Activated effector memory CD4-positive, alpha-beta T cell treated with Interleukin-2 at 50 U/mL for 16 hours (primary cell): ENCODE measurements at places on chromosomes 4 and X.

DNA sequence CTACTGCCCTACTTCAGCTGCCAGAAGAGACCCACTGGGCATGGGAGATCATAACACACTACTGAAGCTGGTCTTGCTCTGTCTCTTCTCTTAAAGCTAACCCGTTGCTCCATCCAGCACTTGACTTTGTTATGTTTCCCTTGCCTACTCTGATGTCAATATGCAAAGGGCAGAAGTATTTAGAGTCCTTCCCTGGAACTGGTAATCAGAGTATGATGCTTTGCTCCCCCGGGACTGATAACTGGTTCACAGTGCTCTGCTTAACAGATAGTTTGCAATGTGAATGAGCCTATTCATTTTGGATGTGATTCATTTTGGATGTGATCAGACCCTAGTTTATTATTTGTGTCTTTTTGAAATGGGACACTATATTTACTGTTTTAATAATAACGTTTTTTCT, 12.3 kb upstream of the UCP1 start:
- no peak for DNase-seq

DNA sequence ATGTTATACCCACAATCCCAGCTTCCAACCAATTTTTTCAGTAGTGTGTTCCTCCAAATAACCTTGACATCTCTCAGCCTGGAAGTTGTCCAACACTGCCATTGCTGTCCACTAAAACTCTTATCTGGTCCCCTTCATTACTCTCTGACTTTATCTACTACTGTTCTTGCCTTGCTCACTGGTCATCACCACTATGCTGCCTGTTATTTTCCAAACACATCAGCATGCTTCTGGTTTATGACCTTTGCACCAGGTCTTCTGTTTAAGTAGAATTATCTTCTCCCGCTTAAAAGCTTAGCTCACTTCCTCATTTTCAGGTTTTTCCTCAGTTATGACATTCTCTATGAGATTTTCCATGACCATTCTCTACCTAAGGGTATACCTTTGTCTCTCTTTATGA, 5.5 kb downstream of the ELMOD2 start:
- DNase-seq, result no peak

GRCh38 chrX:69968950-69969349, 80.8 kb downstream of the AWAT2 start:
- no peak for DNase-seq

GRCh38 chrX:39176105-39176504, 374.8 kb downstream of the MID1IP1 start:
- no peak for DNase-seq

GRCh38 chr4:71338846-71339593, at the start of gene SLC4A4:
Gene SLC4A4 (plus strand): TSS chr4:71339020.
- no peak for DNase-seq

- DNase-seq, result no peak
These were observed 79.6 kb downstream of the AFF2 start for GRCh38 chrX:148580016-148580415.

DNA sequence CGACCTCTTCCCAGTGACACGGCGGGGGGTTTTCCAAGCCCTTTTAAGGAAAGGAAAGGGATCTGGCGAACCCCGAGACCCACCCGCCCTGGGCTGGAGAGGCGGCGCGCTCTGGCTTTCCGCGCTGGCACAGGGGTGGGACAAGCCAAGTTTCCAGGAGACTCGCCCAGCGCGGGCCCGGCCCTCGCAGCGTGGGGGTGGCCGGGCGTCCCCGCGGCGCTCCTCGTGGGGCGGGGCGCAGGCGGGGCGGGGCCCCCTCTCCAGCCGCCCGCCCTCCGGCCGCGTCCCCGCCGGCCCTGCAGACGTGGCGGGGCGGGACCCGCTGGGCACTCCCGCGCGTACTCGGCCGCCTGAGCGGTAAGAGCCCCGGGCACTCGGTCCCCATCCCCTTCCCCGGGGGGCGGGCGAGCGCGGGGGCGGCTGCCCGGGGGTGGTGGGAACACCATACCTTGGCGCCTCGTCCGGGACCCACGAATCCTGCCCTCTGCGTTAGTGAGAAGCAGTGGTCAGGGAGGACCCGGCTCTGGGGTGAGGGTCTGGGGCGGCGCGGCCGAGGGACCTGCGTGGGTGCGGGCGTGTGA, at the start of gene FAM114A1:
TSS of gene FAM114A1 (plus strand) at position 329 of the 581 bp plus-strand sequence. CDS start 10,273 bp downstream, outside the sequence.
- DNase-seq, result no peak

DNA sequence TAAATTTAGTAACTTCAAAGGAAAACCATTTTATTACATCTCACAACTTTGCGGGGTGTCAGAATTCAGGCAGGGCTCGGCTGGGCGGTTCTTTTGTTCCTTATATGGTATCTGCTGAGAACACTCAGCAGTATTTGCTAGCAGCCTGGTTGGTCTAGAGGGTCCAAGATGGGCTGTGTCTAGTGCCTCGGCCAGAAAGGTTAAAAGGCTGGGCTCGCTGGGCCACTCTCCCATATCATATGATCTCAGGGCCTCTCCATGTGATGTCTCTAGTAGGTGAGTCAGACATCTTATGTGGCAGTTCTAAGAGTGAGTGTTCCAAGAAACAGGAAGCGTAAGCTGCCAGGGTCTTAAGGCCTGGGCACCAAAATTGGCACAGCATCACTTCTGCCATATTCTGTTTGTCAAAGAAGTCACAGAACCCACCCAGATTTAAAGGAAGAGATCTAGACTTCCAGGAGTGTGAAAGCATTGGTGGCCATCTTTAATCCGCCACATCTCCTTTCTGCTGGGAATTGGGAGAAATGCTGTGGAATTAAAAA, 100.9 kb upstream of the ATP6AP2 start:
- DNase-seq, result no peak

- DNase-seq, result no peak
These were observed 37.4 kb downstream of the ZNF718 start for GRCh38 chr4:161496-162284.

GRCh38 chr4:41134581-41134980, 79.8 kb downstream of the APBB2 start:
- DNase-seq, result no peak

GRCh38 chrX:113954297-113954696, 629.6 kb upstream of the HTR2C start:
- no peak for DNase-seq

DNA sequence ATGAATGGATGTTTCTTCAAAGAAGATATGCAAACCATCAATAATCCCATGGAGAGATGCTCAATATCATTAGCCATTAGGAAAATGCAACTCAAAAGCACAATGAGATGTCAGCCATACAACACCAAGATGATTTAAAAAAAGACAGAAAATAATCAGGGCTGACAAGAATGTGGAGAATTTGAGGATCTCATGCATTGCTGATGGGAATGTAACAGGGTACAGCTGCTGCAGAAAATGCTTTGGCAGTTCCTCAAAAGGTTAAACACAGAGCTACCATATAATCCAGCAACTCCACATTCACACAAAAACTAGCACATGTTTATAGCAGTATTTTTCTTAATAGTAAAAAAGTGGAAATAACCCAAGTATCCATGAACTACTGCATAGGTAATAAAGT, 110.5 kb upstream of the ZNF518B start:
- DNase-seq, result no peak

GRCh38 chr4:159237975-159238374, 135.1 kb downstream of the RAPGEF2 start:
- DNase-seq, result no peak

GRCh38 chrX:40179283-40179682, 81.5 kb upstream of the BCOR start:
- no peak for DNase-seq

- DNase-seq, result no peak
These were observed 796.6 kb upstream of the POU3F4 start for GRCh38 chrX:82711457-82711856.

DNA sequence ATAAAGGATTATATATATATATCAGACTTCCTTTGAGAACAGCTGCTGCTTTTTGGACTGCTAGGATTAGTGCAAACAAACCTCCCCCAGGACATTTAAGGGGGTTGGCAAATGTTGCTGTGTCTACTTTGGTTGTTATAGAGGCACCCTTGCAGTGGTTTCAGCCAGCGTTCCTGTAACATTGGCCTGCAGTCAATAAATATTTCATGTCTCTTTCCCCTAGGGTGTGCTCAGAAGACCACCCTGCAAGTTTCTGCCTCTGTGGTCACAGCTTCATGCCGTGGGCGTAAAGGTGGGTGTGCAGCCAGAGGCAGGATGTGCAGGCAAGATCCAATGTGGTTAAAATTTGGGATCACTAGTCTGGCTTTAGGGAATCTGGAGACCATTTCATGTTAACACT, 28.9 kb downstream of the FGF5 start:
- no peak for DNase-seq

DNA sequence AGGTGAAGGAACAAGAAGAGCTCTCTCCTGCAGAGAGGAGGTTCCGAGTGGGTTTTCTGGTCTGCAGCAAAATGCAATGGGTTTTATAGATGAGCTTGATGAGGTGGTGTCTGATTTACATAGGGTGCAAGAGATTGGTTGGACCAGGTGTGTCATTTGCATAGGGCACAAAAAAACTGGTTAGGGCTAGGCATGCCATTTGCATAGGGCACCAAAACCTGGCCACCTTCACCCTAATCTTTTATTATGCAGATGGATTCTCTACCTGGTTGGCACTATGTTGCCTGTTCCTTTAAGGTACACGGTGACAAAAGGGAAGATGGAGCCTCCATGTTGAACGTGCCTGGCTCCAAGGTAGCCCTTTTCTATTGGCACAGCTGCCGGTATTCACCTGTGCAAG, 94.5 kb upstream of the PRKX start:
- no peak for DNase-seq

- DNase-seq, result no peak
These were observed 83.8 kb downstream of the TBC1D9 start for GRCh38 chr4:140672416-140672815.

DNA sequence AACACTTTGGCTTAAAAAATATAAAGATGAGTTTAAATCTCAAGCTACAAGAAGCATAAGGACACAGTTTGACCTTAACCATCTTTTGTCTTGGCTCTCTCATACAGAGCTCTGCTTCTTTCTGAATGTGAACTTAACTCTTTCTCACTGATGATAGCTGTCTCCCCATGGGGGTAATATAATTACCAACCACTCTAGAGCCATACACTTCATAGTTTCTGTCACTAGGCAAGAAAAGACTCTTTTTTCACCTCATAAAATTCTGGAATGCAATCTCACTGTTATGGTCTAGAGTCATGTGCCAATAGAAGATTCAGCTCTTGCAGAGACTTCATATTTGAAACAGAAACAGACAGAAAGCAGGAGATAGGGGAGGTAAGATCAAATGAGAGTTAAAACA, 481.7 kb upstream of the AGA start:
- DNase-seq, result no peak

DNA sequence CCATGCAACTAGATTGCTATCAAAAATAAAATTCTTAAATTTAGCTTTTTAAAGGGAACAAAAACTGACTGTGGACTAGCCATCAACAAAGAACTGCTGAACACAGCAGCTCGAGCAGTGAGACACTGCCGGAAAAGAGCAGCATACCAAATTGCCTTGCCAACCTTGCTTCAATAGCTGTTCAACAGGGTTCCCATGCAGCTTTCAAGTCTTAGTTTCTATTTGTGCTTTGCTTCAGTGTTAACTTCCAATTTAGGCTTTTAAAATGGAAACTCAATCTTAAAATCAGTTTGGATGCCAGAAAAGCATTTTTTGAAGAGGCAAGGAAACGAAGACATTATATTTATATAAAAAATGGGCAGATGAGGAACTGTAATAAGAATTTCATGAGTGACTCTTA, 463.4 kb upstream of the MAGEB18 start:
- DNase-seq, result no peak

DNA sequence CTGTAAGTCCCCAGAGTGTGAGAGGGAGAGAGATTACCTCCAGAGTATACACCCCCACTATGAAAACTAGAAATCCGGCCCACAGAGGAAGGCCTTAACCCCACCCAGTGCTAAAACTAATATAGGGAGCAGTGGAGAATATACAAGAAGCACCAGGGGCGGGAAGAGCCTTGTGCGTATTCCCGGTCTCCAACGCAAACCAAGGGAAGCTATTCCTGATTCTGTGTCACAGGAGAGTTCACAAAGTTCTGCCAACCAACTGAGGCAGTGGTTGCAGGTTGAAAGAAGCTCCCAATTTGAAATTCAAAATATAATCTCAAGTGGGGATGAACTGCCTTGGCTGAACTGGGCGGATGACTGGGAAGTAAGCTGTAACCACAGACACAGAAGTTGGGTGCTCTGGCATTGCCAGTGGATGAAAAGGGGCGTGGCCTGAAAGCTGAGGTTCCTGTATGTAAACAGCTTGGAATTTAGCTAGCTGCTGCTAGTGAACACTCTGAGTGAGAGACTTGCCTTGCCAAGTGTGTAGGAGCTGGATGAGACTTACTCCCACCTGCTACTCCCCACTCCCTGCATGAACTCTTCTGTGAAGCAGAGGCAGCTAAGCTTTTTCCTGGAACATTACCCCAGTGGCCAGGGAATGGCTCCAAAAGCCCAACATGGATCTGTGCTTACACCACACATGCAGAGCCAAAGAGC, 32.7 kb downstream of the ELF2 start:
- no peak for DNase-seq

- DNase-seq, result no peak
These were observed 73.6 kb upstream of the QRFPR start for GRCh38 chr4:121454251-121454979.

DNA sequence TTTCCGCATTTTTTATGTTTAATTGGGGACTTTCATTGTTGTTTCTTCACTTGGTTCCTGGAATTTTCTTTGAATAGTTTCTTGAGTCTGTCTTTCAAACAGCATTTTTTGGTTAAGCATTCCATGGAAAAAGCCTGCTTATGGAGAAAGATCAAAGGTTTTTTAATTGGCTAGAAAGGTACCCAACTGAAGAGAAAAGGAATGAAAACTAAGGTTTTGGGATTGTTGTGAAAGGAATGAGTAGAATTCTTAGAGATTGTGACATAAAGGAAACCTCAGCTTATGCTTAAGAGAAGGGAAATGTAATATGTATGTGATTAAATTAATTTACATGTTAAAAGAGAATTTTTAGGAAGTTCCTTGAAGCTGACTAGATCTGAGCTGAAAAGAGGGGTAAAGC, 82.8 kb downstream of the CCKAR start:
- DNase-seq, result no peak

GRCh38 chr4:169070071-169070894, 60.2 kb upstream of the CBR4 start:
- DNase-seq, result no peak

DNA sequence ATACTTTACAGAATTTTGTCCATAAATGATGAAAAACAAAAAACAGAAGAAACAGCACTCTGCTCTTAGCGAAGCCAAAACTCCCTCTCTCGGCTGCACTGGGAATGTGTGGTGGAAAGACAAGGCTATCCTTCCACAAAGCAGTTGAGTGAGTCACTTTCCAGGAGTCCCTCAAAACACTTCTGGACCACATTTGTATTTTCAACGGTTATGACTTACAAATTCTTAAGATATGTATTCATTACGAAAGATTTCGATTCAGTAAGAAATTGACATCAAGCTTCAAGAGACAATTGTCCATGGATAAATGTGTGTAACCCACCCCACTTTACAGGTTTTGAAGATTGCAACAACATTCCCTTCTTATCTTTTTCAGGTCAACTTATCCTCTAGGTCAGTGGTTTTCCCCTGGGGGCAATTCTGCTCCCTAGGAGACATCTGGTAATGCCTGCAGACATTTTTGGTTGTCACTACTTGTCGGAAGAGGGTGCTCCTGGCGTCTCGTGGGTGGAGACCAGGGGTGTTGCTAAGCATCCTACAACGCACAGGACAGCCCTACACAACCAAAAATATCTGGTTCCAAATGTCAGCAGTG, 66.7 kb upstream of the MTNR1A start:
- no peak for DNase-seq
